ENCODE measurements at places on chromosomes 12 and 14.

- DNase-seq: no peak
These were observed 166.9 kb downstream of the PTCSC3 start for GRCh38 chr14:36009643-36010042.

- no peak for DNase-seq
These were observed 108.6 kb upstream of the DYRK2 start for GRCh38 chr12:67539946-67540345.

GRCh38 chr14:90533591-90534021 lies 136.8 kb downstream of the CALM1 start:
- DNase-seq: no peak

GRCh38 chr14:31122098-31122611 lies 85.4 kb downstream of the HECTD1 start:
- DNase-seq: no peak

DNA sequence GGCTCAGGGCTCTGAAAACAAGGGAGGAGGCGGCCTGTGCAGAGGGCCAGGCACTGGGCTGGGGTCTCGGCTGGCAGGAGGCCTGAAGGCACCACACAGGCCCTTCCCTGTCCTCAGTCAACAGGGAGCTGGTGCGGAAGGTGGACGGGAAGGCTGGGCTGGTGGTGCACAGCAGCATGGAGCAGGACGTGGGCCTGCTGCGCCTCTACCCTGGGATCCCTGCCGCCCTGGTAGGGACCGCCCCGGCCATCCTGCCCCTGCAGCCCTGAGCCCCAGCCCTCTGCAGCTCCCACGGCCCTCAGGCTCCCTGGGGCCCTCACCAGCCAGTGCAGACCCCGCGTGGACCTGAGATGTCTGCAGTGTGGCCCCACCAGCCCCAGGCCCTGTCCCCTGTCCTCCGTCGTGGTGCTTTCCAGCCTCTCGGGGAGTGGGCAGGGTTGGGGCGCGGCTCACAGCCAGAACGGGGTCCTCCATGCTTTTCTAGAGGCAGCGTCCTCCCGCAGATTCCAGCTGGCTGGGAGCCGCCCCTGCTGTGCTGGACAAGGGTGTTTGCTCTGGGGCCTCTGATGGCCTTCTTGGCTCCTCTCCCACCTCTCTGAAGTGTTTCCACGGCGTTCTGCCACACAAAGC lies 18.1 kb downstream of the ASPG start:
- DNase-seq: no peak

DNA sequence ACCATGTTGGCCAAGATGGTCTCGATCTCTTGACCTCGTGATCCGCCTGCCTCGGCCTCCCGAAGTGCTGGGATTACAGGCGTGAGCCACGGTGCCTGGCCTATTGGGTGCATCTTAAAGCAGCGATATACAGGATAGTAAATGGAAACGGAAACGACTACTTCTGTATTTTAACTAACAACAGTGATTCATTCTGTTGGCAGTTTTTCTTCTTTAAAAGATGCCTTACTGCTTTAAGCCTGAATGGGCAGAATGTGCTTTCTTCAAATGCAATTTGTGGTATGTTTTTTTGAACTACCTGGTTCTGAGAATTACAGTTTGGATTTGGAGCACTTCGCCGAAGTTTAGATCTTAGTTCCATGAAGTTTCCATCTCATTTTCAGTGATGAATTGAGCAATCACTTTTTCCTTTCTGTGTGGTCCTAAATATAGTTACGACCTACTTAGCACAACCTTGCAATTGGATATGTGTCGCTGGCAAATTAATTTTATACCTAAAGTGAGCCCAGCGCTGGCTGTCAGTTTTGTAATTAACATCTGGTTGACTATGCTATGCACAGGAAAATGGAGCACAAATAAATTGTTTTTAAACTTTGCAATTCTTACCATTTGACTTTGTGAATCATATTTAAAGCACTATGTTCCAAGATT lies 53.6 kb upstream of the EIF5 start:
- DNase-seq: no peak

- DNase-seq: no peak
These were observed 2.7 kb downstream of the BTBD6 start for GRCh38 chr14:105250986-105251385.

- no peak for DNase-seq
These were observed 131.0 kb upstream of the EEA1 start for GRCh38 chr12:93059925-93060665.

DNA sequence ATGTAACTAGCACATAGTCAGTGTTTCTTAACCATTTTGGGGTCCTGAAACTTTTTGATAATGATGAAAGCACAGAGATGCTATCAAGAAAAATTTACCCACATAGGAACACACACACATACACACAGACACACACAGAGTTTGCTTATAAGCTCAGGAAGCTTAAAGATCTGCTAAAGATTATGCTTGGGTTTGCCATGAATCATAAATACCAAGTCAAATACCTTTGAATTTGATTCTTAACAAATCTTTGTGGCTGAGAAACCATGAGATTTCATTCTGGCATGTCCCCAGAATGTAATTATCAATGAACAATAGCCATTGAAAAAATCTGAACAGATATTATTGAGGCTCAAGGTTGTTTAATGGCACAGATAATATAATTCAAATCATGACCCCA lies 89.2 kb downstream of the NTS start:
- DNase-seq: no peak

GRCh38 chr12:68368327-68368726 lies 36.2 kb upstream of the MDM1 start:
- DNase-seq: no peak

GRCh38 chr12:30211743-30212142 lies 428.0 kb upstream of the TMTC1 start:
- DNase-seq: no peak

- DNase-seq: no peak
These were observed 108.5 kb downstream of the NRXN3 start for GRCh38 chr14:78278464-78279250.

DNA sequence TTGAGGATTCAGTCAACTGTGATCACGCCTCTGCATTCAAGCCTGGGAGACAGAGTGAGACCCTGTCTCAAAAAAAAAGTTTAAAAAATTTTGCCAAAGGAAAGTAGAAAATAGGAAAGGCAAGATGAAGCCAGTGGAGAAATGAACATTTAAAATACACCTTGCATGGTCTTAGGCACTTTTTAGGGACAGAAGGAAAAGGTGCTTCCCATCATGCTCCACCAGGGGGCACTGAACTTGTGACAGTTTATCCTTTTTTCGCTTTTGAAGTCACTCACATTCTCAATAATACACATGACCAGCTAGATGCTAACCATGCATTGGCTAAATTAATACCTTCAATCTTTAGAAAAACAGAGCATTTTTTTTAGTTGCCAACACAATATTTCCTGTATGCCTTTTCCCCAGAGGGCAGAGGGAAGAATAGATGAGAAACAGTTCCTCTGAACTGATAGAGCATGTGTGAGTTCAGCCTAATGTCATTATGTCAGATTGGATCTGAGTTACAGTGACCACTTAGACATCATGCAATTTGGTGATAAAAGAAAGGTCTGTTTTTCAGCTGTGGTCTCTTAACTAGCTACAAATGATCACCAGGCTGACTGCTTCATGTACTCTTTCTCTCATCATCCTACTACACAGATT lies 221.8 kb upstream of the SSTR1 start:
- DNase-seq: peak; percentile 51

DNA sequence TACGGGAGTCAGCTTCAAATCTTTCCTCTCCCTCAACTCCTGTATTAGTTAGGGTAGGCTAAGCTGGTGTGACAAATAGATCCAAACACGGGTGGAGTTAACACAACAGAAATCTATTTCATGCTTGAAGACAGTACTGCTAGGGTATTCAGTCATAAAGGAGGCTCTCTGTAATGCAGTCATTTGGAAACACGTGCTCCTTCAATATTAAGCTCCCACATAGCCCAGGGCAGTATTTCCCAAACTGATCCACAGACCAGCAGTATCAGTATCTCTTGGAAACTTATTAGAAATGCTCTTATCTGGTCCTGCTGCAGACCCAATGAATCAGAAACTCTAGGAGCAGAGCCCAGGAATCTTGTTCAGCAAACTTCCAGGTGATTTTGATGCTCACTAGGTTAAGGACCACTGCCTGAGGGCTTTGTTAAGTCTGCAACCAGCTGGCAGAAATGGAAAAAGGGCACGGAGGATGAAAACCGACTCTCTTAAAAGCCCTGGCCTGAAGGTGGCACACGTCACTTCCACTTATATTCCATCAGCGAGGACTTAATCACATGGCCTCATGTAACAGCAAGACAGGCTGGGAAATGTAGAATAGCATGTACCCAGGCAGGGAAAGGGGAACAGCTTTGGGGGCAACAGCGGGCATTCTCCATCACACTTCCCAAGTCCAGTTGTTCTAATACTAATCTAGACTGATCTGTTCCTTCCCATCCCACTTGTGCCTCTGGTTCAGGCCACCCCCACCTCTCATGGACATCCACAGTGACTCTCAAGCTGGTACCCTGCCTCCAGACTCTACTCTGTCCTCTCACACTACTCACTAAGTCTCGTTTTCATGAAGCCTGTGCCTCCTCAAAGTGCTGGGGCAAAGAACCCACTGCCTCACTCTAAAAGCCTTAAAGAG lies 38.2 kb upstream of the RIC8B start:
- DNase-seq: no peak

- no peak for DNase-seq
These were observed 69.1 kb upstream of the NAP1L1 start for GRCh38 chr12:76153616-76154015.

- peak; percentile 86 for DNase-seq
These were observed 5.5 kb downstream of the ITGA5 start for GRCh38 chr12:54413284-54414190.

GRCh38 chr14:20434701-20435581 lies 1.0 kb downstream of the KLHL33 start:
- no peak for DNase-seq

- DNase-seq: no peak
These were observed 104.0 kb downstream of the ETNK1 start for GRCh38 chr12:22728987-22729386.

- no peak for DNase-seq
These were observed 4.0 kb downstream of the LRP1-AS start for GRCh38 chr12:57143454-57143853.

DNA sequence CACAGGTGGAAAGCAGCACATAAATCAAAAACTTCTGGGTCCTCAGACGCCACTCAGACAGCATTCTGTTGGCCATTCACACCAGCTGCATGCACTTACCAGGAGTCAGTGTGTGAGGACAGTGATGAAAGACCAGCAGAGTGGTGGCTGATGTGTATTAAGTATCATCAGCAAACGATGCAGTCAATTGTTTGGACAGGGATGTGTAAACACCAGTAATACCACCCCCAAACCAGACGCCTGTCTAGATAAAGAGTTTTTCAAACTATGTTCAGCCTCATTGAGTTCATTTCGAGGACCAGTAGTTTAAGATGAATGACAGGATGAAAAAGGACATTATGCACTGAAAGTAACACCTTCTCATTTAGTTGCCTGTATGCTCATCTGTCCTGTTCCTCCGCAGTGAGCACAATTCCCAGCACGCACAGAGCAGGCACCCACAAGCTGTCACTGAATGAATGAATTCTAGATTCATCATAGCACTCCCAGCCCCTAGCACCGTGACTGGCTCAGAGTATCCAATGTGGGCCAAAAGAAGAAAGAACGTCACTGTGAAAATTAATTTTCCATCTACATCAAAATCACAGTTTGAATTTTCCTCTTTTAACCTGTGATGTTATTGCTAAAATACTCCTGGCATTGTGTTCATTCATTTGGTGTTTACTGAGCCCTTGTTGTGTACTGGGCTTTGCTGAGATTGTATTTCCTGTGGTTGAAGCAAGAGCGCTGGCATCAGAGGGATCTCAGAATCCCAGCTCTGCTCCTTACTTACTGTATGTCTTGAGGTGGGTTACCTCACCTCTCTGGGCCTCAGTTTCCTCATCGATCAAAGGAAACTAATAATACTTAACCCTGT lies 124.8 kb upstream of the NOS1 start:
- DNase-seq: no peak

GRCh38 chr12:70246580-70246979 lies 3.3 kb downstream of the CNOT2 start:
- DNase-seq: no peak

- DNase-seq: no peak
These were observed 5.1 kb downstream of the LMBR1L start for GRCh38 chr12:49105504-49106084.

- DNase-seq: no peak
These were observed 21.6 kb downstream of the ASPG start for GRCh38 chr14:104107101-104107581.

DNA sequence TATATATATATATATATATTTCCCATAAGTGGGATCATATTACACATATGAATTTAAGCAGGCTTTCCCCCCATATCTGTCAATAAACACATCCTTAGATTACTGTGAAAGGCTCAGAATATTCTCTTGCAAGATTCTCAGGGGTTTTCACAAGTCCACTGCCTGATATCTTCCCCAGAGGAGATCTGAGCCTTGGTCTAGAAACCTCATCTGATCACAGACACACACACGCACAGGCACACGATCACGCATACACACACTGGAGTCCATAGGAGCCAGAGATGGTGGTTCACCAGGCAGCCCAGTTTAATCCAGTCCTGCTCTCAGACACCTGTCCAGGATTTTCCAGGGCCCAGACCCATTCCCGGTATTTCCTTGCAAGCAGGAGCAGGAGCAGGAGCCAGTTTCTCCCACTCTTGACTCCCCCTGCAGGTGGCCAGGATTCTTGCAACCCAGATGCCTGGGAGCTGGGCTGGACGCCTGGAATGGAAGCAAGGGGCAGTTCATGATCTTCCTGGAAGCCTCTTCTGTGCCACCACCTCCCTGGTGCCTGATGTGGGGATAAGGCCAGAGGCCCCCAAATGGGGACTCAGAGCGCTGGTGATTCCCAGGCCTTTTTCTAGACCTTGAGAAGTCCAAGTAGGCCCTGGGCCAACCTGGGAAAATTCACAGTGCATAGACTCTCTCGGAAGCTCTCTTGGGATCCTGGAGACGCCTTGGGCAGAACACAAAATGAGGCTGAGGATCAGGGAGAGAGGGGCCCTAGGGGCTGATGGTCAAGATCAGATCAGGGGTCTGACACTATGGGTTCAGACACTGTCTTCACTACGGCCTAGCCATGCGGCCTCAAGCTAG lies 16.5 kb upstream of the KRT78 start:
- no peak for DNase-seq

GRCh38 chr12:110498984-110499706 lies 2.8 kb downstream of the VPS29 start:
- DNase-seq: no peak

GRCh38 chr12:41530441-41530840 lies 342.3 kb downstream of the PDZRN4 start:
- DNase-seq: no peak
